ENCODE measurements at places on chromosomes 4 and X.

GRCh38 chr4:133668061-133668851 lies 519.2 kb downstream of the PCDH10 start:
- DNase-seq = no peak

DNA sequence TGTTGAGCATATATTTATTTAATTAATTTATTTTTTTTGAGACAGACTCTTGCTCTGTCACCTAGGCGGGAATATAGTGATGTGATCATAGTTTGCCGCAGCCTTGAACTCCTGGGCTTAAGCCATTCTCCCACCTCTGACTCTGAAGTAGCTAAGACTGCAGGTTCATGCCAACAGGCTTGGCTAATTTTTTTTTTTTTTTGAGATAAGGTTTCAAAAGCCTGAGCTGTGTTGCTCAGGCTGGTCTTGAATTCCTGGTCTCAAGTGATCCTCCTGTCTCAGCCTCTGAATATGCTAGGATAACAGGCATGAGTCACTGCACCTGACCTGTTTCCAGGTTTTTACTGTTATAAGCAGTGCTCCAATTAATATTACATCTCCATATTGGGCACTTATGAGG lies 4.8 kb downstream of the ADD1 start:
- DNase-seq = no peak

GRCh38 chr4:184097241-184097605 lies 120.5 kb downstream of the ENPP6 start:
- peak; percentile 50 for DNase-seq

- DNase-seq = no peak
Observed at GRCh38 chr4:8346838-8347605, 77.5 kb downstream of the HTRA3 start.

DNA sequence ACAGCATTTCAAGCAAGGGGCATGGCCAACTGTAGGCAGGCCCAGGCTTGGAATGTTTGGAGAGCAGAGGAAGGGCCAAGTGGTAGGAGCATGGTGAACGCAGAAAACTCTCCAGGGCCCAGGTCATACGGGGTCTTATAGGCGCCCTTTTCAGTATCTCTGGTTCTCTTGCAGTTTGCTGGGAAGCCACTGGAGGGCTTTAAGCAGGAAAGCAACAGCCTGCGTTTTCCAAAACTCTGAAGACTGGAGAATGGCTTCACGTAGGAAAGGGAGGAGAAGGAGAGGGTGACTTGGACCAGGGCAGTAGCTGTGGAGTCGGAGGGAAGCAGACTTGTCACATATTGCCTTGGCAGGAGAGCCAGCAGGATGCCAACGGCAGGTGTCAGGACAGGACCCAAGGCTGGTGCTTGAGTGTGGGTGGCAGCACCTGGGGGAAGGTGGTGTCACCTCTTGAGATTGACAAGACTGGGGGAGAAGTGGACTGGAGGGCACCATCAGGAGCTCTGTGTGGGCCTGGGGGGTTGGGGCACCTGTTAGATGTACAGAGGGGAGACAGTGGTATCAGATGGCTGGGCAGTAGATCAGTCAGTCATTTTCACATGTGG lies 21.9 kb downstream of the TKTL1 start:
- DNase-seq = peak; percentile 17

DNA sequence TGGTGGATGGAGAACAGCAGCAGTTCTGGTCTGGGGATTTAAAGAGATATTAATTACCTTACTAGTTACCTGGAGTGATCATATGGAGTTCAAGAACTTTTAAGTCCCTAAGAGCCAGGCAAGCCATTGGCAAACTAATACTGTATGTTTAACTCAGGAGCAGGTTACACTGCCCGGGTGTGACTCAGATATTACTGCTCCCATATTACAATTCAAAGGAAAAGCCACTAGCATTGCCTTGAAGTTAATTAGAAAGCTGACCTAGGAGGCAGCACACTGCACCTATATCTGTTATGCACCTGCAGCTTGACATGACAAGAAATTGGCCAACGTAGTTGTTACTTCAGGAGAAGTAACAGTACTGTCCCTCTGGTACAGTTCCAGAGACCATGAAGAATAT lies 47.2 kb downstream of the GRK4 start:
- DNase-seq = no peak

GRCh38 chr4:26330186-26330787 lies 9.5 kb downstream of the RBPJ start:
- DNase-seq = no peak

DNA sequence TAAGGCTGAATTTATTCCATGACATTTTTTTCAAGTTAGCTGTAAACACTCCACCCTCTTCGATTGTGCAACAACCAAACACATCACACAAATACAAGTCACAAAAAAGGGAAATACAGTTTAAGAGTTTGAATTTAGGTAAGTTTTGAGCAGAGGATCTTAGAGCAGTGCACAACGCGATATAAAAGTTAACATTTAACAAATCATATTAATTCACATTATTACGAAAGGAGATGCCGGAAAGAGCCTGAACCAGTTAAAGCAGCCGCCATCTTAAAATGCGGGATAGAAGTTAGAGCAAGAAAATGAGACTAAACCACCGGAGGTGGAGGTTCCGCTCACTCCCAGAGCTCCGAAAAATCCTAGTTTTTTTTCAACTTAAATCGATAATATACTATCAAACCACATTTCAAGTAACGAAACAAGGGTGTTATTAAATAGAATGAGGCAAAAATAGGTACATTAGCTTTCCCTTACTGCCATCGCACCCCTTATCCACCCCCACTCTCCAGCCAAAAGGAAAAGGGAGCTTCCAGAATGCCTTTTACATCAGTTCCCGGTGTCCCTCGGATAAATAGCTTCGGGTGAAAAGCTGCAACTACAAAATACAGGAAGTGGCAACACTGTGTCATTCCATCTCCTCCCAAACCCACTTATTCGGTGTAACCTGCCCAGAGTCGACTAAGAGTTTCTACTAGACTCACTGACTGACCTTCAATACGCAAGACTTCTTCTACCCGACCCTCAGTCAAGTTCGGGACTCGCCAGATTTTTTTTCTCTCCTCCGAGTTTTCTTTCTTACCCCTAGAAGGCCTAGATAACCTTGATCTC lies 1.9 kb downstream of the UBE2D3 start:
- DNase-seq = no peak

DNA sequence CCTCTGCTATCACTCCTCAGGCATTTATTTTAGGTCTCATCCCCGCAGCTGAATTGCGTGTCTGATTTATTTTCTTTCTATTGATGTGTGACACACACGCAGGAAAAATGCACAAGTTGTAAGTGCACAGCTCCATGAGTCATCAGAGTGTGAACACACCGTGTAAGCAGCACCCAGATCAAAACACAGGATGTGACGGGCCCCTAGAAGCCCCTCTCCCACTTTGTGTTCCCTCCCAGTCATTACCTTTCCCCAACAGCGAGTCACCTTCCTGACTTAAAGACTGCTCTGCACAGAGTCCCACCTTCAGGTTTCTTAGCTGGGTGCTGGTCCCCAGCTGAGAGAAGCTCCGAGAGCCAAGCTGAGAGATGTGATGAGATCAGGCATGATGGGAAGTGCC lies 436.7 kb downstream of the MID1IP1 start:
- DNase-seq = no peak

DNA sequence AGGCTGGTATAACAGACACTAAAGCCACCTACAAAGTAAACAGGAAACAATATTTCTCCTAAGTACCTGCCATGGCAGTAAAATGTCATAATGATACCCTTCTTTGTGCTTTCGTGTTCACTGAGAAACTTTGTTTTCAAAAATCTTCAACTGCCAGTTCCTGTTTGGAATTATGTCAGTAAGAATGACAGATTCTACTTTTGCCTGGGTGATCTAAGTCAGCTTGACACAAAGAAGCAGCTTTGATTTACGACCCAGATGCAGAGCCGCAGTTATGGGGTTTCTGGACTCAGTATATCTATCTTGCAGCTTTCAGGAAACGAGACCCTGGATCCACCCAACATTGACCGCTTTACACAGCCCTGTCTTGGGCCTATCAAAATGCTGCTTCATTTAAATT lies 71.2 kb downstream of the SNX25 start:
- DNase-seq = no peak

DNA sequence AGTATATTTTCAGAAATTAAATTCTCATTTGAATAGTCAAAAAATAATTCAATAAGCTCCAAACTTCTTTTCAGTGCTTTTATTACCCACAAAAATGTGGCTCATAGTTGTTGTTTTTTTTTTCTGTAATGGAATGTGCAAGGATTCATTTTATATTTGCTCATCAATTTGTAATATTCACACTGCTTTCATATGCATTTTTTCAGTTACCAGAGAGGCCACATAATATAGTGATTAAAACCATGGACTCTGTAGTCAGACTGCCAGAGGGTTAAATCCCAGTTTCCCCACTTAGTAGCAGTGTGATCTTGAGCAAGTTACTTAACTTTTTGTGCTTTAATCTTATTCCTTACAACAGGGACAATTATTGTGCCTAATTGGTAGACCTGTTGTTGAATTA lies 64.5 kb downstream of the FAM9B start:
- DNase-seq = no peak

DNA sequence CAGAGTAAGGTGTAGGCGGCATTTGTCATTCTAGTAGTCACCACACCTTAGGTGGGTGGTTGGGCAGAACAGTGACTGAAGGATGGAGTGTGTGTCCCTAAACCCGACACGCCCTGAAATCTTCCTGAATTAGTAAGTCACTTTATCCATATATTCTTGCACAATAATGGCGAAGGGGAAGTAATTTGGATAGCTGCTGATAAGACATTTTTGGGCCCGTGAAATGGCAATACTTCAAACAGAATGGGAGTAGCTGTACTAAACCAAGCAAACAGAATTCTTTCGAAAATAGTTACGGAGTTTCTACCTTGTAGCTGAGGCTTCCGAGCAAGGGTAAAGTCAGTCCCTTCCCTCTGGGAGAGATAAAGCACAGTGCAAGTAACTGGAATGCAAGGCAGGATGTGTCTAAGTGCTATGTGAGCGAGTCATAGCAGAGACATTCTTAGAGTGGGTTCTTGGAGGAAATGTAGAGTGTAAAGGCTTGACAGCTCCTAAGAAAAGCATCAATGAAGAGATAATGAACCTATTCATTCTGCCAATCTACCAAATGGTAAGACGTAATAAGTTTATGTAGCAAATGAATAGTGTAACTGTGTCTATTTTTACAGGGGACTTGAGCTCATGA lies 72.8 kb downstream of the CLCN5 start:
- DNase-seq = no peak

DNA sequence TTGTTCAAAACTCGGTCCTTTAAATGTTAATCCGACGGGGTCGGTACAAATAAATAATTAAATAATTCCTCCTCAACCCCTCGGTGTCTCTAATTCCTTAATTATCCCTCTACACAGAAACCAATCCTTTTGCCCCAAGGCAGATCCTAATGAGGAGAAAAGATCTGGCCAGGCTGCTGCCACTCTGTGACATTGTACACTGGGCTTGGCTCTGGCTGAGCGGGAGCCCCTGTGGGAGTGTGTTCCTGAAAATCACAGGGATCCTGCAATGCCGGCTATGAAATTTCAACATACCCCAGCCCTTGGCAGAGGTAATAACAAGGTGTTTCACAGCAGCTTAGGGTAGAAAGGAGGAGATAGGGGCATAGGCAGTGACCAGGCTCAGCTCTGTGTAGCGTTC lies 96.0 kb downstream of the DHRSX start:
- no peak for DNase-seq

DNA sequence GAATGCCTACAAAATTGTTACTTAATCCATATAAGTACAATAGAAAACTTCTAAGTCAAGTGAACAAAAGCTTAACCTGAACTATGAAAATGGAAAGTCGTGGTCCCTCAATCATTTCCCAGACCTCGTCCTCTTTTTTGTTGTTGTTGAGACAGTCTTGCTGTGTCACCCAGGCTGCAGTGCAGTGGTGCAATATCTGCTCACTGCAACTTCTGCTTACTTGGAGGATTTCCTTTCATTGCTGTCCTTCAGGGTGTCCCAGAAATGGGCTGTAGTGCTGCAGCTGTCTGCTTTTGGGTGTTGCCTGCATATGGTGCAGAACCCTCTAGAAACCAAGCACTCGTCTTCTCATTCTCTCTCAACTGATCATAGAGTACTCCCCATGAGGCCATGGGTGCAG lies 75.0 kb upstream of the IL2 start:
- DNase-seq = no peak

- no peak for DNase-seq
Observed at GRCh38 chr4:154329268-154329868, 162.2 kb downstream of the DCHS2 start.

DNA sequence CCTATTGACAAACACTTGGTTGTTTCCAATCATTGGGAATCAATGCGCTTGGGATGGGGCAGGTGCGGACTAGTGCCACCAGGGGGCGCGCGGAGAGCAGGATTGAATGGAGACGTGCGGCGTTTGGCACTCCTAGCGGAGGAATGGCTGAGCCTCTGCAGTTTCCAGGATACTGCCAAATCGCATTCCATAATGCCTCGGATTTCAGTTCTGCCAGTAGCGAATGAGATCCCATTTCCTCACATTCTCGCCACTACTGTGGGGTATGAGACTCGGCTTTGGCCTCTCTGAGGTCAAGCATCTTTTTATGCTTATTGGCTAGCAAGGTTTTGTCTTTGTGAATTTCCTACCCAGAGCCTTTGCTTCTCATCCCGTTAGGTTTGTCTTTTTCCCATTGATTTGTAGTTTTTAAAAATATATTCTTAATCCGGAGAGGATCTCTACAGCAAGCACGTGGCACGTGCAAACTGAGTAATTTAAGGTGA lies 28.7 kb downstream of the CLDN34 start:
- peak; percentile 86 for DNase-seq

DNA sequence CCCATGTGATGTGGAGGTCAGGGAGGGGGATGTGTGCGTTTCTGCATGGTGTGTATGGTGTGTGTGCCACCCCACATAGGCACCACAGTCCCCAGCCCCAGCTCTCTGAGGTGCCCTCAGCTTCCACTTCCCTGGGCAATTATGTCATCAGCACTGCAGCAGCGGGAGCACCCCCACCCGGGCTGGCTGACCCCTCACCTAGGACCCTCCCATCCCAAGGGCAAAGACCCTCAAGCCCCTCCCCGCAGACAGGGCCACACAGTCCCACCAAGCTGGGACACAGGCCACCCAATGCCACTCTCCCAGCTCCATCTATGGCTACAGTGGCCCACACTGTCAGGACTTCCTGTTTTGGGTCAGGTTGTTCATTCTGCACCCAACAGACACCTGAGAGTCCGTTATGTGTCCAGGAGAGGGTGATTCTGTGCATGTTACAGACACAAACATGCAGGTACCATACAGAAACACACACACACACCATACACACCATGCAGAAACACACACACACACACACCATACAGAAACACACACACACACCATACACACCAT lies 75.2 kb downstream of the JAKMIP1 start:
- no peak for DNase-seq

DNA sequence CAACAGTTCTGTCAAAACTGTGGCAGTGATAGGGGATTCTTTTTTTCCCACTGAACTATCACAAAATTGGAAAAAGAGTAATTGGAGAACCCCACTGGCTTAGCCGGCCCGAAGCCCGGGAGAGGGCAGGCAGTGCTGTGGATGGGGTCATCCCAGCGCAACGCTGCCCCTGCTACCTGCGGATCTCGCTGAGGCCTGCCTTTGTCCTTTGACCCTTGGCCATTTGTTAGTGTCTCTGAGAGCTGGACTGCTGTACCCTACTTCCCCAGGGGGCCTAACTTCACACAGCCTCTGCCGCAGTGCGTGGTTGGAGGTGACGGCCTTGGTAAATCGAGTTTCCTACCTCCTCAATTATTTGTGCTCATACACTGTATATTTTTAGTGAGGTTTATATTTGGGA lies 43.0 kb upstream of the MSANTD1 start:
- no peak for DNase-seq

- DNase-seq = no peak
Observed at GRCh38 chr4:15711762-15712161, 8.9 kb downstream of the BST1 start.

- DNase-seq = no peak
Observed at GRCh38 chr4:73311428-73311827, 52.8 kb upstream of the ANKRD17 start.
